ENCODE measurements at places on chromosomes 1 and 21.

- DNase-seq = no peak
These were observed 1225.2 kb downstream of the NCAM2 start for GRCh38 chr21:22223385-22223784.

GRCh38 chr21:35909456-35910223, 150.7 kb downstream of the SETD4 start:
- peak; percentile 9 for DNase-seq

GRCh38 chr1:198788561-198789064, 149.8 kb downstream of the PTPRC start:
- DNase-seq = no peak

- no peak for DNase-seq
These were observed 87.4 kb downstream of the DMRTB1 start for GRCh38 chr1:53546409-53547155.

DNA sequence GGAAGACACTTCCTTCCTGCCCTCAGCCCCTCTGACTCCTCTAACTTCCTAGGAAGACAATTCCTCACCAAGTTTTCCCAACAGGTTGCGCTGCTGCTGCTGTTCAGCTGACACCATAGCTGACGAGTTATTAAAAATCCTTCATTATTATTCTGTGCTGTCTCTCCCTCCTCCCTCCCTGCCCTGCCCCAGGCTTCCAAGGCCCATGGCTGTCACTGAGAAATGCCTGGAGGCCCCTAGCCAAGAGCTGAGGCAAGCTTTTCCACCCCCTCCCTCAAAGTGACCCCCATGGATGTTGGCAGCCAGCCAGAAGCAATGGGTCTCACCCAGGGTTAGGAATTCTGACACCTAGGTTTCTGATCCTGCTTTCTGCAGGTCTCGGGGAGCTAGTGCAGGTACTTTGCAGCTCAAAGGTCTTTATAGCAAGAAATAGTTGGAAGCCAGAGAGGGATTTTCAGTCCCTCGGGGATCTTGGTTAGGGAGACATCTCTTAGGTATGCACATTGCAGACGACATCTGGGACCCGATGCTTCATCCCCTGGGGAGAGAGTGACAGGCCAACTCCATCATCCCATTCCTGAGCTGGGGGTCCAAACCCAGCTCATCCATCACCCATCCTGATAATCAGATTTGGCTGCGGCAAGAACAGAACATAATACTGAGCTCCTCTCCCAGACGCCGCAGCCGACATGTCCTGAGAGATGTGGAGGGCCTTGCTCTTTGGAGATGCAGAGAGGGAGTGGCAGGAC, 65.0 kb downstream of the KIRREL1 start:
- DNase-seq = no peak

- no peak for DNase-seq
These were observed 26.4 kb downstream of the SHISAL2A start for GRCh38 chr1:52659356-52659755.

DNA sequence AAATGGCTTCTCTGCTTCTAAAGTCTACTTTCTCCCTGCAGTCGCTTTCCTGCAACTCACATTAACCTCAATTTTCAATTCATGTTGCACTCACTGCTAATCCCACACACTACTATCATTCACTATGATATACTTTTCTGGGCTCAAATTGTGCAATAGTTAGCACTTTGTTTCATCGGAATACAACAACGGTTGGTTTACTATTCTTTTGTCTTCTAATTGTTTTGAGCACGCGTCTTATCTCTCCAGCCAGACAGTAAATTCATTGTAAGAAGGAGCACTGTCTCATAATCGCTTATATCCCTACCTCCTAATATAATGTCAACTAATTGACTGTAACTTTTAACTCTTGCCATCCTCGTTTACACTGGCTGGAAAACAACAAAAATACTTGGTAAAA, 3.9 kb upstream of the PALMD start:
- no peak for DNase-seq

DNA sequence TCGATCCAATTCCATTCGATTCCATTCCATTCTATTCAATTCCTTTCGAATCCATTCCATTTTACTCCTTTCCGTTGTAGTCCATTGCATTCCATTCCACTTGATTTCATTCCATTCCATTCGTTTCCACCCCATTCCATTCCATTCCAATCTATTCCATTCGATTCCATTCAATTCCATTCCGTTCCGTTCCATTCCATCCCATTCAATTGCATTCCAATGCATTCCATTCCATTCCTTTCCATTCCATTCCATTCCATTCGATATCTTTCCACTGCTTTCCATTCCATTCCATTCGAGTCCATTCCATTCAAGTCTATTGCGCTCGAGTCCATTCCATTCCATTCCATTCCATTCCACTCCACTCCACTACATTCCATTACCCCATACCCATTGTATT, 2568.7 kb upstream of the TPTE start:
- DNase-seq = no peak

- DNase-seq = no peak
These were observed 96.5 kb downstream of the USP25 start for GRCh38 chr21:15826147-15826780.

- DNase-seq = no peak
These were observed 32.7 kb downstream of the XCL1 start for GRCh38 chr1:168608796-168609715.

DNA sequence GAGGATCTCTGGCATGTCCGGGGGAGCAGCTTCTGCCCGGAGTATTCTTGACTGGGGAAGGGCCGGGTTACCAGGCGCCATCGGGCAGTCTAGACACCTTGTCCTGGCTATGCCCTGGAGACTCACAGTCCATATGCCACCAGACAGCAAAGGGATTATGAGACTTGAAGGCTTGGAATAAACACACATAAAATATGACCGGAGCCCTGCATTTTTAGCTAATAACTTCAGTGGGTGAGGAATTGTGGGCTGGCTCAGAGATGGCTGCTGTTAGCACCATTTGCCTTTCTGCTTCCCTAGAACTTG, 15.5 kb downstream of the NTPCR start:
- DNase-seq = no peak

All from foreskin melanocyte (primary cell).